Hematopoietic multipotent progenitor cell treated with erythropoietin and hydrocortisone succinate and interleukin-3 and kit ligand, for 4 days (in vitro differentiated cells): ENCODE measurements at places on chromosomes 13 and 19.
A peak's percentile ranks its signal among the peaks of the same experiment; 100 is the strongest.

- no peak for DNase-seq
Observed at GRCh38 chr13:80195649-80196048, 145.3 kb downstream of the SPRY2 start.

DNA sequence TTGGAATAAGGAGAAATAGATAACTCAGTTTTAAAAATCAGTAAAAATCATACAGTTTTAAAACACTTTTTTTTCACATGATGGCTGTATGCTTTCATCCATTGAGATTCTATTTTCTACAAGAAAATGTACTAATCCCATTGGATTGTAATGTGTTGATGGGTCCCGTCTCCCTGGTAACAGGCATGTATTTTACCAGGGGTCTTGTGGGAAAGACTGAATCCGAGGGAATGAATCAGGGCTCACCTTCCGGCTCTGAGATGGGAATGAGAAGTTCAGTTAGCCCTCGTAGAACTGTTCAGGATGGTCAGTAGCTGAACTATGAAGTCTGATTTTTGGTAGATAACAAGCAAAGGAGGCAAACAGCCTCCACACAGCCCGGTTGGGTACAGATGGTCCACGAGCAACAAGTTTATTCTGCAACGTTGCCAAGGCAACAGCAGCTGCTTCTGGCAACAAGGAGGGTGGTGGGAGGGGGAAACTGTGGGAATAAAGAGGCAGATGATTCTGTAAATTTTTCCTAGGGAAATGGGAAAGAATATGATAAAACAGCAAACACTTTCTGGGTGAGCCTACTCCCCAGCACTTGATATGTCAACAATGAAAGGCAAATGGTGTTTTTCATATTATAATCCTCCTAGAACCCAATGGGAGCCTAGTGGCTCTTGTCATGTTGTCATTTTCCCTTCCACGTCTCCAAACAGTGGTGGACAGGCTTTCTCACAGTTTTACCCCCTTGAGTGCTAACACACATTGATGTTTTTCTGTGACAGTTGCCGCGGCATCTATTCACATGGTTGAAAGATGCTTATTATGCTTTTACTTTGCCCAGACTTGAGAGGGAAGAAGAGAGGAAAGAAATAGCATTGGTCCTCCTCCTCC lies 12.4 kb upstream of the SIAH3 start:
- DNase-seq = no peak

DNA sequence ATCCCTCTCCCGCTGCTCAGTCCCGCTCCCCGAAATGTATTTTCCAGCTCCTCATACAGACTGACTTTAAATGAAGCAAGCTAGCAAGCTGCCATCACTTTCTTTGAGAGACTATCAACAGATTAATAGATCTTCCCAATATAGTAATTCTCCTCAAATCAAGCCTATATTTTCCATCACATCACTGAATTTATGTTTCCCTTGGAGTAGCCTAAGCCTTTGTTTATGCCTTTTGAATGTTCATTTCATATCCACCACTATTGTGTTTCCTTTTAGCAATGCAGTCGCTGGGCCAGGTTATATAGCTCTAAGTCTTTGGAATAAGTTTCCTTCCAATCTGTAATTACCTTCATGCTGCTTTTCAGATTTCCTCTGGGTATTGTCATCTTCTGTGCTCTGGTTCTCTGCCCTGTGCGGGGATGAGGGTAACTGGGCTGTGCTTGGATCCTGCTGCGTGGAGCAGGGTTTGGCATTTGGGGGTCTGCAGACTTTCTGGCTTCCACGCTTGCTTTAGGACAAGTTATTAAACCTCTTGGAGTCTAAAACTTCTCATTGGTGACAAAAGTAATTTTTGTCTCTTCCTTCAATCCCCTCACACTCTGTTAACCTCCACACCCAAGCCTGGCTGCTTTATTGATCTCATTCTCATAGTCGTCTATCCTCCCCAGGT lies 256.9 kb downstream of the DLEU7 start:
- no peak for DNase-seq

DNA sequence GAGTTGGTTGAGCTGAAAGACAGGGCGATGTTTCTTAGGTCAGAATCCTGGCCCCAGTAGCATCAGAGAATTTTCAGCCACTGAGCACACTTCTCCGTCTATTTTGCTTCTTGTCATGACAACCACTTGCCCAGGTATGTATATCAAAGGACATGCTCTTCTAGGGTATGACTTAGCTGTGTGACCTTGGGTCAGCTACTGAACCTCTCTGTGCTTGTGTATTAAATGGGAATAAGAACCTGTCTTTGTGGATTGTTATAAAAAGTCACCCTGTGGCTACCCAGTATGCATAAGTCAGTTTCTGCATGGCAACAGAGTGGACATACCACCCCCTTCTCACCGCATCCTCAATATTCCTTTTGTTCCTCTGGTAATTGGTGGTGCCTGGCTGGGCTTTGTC lies 26.1 kb downstream of the MBD3L1 start:
- no peak for DNase-seq

GRCh38 chr13:32491028-32491427 lies 47.6 kb downstream of the N4BP2L2 start:
- DNase-seq = no peak

GRCh38 chr19:29056535-29056934 lies 156.4 kb downstream of the UQCRFS1 start:
- DNase-seq = no peak

- DNase-seq = no peak
Observed at GRCh38 chr13:105343134-105343806, 1192.2 kb downstream of the EFNB2 start.

GRCh38 chr19:13098277-13099072 lies 4.2 kb downstream of the LYL1 start:
- peak; percentile 93 for DNase-seq

DNA sequence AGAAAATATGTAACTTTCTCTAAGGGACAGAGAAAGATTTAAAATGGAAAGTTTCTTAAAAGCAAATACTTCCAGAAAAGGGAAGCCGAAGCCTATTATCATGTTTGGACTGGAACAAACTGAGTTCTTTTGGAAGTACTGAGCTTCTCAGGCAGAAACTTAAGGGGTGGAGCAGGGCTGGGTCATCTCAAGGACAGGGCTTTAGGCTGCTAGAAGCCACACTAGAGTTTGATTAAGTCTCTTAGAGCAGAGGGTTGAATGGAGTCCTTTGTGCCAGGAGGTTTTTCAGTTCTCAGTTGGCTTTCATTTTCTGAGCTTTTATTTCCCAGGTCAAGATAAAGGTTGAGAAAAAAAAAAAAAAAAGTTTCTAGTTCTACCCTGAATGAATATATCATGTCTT lies 432.7 kb downstream of the SLITRK5 start:
- DNase-seq = no peak

DNA sequence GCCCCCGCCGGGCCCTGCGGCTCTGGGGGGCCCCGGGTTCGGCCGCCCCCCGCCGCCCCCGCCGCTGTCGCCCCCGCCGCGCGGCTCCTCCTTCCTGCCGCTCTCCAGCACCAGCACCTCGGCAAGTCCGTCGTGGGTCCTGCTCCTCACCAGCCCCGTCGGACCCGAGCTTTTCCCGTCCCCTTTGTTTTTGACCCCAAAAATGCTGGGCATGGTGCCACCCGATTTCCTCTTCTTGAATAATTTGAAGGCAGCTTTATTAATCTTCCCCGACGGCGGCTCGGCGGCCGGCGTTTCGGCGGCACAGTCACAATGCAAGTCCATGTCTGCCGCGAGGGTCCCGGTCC lies 945 bp downstream of the AMER2 start:
- no peak for DNase-seq

DNA sequence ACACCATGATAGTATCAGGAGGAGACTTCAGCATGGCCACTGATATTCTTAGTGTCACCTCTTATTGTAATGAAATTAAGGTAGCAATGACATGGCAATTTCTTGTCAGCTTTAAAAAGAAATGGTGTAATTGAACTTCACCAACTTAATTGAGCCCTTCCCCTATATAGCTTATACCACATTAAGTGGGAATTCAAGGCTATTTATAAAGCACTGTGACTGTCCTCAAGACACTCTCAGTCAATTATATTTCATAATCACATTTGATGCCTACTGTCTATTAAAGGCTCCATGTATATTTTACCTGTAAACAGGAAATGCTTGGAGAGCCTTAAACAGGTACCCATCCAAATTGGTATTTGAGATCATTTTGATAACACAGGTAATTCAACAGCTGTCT lies 28.3 kb downstream of the KLF12 start:
- no peak for DNase-seq

GRCh38 chr19:46073268-46073922 lies 32.6 kb upstream of the IGFL4 start:
- no peak for DNase-seq

DNA sequence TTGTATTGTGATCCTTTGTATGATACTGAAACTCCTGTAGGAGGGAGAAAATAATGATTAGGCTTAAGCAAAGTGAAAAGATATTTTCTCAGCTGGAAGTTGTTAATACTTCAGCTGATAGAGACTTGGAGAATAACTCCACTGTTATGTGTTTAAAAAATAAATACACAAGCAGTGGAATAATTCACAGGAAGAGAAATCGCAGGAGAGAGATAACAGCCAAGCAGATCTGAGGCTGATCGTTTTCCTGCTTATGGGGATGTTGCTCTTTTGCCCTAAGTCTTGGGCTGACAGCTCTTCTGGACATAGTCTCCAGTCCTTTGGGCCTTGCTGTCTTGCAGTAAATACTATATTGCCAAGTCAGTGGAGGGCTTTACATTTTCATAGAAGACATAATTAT lies 93.3 kb downstream of the OLFM4 start:
- DNase-seq = no peak

DNA sequence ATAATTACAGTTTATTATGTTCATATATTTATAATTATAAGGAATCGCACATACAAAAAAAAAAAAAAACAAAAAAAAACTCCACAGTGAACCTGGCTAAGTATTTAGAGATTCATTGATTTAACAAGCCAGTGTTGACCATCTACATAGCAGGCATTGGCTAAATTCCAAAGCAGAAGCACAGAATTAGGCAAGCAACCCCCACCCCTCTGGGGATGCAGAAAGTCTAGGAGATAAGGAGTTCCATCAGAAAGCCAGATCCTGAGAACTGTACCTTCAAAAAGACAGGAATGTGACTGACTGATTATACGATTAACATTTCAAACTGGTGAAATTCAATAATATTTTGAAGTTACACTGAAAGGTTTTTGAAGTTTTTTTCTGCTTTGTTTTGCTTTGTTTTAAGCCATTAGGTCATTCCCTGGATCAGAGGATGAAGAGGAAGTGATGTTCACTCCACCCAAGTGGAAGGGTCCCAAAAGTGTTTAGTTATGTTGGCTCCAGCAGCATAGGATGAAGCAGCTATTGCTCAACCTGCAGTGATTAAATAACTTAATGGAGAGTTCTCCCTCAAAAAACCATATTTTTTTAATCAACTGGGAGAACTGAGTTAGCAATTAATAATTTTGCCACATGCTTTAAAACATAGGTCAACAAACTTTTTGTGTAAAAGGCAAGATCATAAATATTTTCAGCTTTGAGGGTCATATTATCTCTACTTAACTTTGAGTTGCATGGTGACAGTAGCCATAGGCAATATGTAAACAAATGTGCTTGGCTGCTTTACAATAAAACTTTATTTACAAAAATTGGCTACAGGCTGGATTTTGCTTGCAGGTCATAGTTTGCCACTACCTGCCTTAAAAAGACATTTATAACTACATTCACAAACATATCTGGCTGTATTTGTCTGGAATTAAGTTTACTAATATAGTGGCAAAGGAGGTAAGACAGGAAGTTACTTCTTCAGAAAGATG lies 49.6 kb downstream of the DOCK9 start:
- DNase-seq = no peak

DNA sequence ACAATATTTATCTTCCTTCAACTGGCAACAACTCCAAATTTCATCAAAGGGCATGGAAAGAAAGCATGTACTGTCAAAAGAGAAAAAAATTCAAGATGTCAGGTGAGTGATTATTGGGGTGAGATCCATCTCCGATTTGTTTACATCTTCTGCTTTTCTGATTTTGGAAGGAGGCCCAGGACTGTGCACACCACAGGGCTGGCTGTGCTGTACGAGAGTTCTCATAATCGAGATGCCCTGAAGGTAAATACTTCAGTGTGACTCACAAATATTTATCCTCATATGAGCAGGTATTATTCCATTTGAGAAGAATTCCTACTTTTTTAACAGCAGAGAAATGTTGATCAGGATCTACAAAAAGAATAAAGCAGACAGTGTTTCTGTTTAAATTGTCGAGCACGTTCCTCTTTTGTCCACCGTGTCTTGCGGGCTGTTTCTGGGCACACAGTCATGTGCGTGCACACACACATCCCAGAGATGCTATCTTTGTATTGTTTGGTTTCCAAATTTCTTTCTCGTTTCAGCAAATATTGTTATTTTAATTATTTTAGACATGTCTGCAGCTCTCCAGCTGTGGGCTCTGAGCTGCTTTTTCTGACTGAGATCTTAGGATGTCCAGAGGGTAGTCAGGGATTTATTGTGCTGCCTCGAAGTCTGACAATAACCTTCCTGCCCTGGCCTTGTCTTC lies 103.8 kb downstream of the KL start:
- DNase-seq = peak; percentile 36

DNA sequence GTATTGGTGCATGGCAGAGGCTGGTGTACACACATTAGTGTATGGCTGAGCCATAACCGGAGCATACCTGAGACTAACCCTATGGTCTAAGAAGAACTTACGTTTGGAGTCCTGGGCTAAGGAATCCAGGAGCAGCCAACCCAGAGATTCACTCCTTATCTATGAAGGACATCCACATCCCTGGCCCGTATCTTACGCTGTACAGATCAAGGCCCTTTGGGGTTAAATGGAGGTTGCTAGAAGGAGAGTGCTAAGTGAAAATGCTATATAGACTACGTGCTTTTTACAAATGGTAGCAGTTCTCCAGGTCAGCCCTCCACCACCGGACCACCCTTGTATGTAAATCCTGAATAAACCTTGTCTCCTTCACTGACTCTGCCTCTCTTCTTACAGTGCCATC lies 1.9 kb upstream of the SUGT1 start:
- peak; percentile 36 for DNase-seq

DNA sequence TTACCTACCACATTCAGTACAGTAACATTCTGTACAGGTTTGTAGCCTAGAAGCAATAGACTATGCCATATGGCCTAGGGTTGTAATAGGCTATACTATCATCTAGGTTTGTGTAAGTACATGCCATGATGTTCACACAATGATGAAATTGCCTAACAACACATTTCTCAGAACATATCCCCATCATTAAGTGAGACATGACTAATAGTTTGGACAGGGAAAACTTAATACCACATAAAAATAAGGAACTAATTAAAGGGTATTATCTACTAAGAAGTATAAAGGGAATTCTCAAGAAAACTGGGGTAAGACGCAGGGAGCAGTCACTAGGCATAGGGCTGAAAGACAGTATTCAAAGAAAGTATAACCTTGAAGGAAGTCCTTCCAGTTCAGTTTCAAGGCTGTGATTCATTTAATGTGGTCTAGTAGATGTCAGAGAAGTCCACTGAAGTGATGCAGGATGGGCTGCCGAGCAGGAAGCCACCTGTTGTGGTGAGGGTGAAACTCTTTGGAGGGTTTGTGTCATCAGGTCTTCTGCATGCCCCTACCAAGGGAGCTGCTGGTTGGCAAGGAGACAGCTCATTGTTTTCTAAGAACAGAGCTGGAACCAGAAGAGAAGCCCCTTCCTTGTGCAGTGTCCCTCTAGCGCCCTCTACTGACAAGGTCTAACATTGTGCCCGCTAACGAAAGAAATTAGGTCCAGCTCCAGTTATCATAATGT lies 122.9 kb downstream of the OLFM4 start:
- DNase-seq = peak; percentile 75

- no peak for DNase-seq
Observed at GRCh38 chr13:48530833-48531232, 2.0 kb downstream of the RCBTB2 start.
